ENCODE measurements at places on chromosomes 5 and 9.

GRCh38 chr5:1668141-1668721 is 131.4 kb downstream of the MRPL36 start:
- peak; percentile 43 for DNase-seq

DNA sequence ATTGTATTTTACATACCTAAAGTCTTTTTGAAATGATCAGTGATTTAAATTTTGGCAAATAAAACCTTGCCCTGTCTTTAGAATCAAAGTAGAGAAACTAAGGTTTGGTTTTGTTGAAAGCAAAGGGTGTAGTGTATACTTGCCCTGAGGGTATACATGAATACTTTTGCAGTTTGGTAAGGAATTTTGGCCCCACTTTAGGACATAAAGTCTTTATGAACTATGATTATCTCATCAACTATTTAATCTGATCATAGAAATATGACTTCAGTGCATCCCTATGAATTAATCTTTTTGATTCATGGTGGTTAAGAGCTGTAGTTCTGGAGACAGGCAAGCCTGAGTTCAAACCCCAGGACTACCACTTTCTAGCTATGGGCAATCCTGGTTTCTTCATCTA is 17.7 kb downstream of the RAD1 start:
- no peak for DNase-seq

DNA sequence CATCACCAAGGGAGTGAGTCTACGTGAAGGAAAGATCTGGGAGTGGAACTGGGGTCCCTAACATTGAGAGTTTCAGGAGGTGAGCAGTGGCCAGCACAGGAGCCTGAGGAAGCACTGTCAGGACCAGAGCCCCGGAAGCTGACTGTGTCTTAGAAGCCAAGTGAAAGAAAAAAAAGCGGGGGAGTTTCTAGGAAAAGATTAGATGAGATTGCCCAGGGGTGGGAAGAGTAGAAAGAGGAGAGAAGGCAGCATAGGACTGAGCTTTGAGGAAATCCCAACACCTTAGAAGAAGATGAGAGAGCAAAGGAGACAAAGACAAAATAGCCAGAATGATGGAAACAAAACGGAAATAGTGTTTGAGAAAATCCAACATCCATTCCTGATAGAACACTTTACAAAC is 37.0 kb upstream of the LRRTM2 start:
- DNase-seq, result no peak

GRCh38 chr9:37769306-37769705 is 15.6 kb downstream of the EXOSC3 start:
- no peak for DNase-seq

DNA sequence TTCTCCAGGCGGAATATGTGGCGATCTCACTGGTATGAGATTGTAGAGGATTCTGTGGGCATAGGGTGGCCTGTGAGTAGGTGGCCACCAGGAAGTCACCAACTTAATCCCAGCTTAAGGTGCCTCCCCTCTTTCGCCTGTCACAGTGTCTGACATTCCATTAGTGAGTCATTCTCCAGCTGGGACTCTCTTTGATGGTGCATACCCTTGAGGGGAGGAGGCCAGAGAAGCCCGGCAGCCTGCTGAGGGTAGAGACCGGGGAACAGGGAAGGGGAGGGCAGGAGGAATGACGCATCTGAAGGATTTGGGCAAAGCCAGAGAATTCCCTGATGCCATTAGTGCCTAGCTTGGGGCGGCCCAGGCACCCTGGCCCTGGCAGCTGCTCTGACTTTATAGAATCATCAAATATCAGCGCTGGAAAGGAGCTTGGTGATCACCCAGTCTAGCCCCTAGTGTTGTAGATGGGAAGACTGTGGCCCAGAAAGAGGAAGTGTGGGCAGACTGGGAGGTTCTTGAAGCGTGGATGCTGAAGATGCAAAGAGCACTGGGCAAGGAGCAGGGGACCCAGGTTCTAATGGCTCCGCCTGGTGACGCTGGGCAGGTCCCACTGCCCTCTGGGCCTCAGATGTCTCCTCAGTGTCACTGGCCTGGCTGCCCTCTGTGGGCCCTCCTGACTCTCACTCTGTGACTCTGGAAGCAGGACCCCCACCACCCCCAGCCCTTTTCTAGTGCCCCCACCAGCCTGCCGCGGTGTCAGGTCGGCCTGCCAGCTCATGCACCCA is 41.4 kb downstream of the DAB2IP start:
- no peak for DNase-seq

DNA sequence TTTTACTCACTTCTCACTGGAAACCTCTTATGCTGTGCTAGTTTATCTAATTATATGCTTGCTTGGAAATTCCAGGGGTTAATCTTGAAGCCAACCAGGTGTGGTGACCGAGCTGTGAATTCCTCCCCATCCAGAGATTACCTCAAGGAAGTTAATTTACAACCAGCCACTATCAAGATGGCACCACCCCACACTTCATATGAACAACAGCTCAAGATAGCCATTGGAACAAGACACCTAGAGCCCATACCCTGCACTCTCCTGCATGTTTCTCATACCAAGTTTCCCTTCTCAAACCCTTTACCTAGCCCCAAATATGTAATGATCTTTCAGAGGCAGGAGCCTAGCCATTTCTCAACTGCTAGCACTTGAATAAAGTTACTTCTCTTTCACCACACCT is 2156.9 kb upstream of the C9orf72 start:
- DNase-seq, result no peak

GRCh38 chr9:137042751-137043727 is 2.9 kb downstream of the NPDC1 start:
- DNase-seq, result no peak

- no peak for DNase-seq
These were observed 45.3 kb downstream of the MAP1B start for GRCh38 chr5:72152545-72152944.

GRCh38 chr5:82165740-82166530 is 112.2 kb downstream of the RPS23 start:
- peak; percentile 28 for DNase-seq

DNA sequence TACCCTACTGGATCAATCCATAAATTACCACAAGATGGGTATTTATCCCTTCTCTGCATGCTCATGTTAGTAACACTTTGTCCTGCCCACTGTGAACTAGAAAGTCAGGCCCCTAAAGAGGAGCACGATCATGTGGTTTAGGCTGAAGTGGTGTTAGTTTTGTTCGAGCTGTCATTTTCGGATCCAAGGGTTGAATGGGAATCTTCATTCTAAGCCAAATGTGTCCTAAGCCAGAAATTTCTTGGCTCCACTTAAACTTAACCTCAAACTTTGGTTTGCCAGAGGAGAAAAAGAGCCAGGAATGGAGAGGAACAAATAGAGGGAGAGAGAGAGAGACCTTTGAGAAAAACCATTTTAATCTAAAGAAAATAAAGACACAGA is 837.7 kb upstream of the ZNF608 start:
- no peak for DNase-seq

GRCh38 chr9:21904371-21904770 is 89.8 kb downstream of the CDKN2A start:
- DNase-seq, result no peak

DNA sequence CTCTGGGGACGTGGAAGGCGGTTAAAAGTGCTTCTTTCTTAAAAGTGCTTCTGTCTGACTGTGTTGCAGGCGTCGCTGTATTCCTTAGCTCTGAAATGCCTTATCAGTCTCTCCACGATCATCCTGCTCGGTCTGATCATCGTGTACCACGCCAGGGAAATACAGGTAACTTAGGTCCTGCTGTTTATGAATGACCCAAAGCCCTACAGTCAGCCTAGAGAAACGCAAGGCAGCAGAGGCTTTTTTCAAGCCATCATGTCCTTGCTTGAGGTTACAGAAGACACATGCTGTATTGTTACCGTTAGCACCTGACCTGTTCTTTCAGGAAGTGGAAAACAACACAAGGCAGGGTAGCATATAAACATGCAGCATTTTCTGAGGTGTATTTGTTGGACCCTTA is 2.0 kb downstream of the KCNN2 start:
- no peak for DNase-seq

GRCh38 chr5:6667648-6668047 is 34.4 kb downstream of the SRD5A1 start:
- no peak for DNase-seq

DNA sequence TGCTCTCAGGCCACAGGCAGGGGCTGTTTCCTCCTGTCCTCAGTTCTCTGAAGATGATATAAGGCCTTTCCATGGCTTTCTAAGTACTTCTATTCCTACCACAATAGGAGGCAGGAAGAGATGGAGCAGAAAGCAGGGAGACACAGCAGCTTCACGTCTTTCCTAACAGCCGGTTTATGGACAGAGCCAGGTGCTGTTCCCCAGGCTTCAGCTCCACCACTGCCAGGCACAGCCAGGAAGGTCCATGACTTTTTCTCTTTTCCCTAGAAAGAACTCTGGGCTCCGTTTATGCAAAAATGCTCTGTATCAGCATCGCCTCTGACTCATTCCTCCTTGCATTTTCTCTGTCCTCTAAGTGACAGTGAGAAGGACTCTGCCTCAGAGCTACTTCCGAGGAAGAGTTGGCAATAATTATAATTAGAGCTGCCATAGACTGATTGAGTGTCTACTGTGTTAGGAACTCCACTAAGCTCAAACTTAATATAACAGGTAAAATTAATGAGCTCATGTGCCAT is 478.5 kb downstream of the RASEF start:
- no peak for DNase-seq

DNA sequence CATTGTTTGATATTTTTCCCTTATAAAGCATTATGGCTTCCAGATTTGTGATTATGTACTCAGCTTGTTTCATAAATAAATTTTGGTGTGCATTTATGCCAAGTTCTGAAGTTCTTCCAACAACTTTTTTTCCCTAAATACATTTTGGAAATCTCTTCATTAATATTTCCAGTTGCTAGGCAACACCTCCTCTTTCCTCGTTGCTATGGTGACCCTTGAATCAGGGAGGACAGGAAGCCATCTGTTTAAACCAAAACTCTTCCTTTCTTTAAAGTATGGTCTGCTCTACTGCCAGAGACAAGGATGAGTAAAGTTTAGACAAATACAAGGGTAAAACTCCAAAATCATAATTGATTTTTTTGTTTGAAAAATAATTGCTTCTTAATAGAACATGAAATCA is 779.3 kb downstream of the CDH9 start:
- DNase-seq, result no peak

- no peak for DNase-seq
These were observed 146.1 kb downstream of the CAAP1 start for GRCh38 chr9:26746357-26747072.

- DNase-seq, result no peak
These were observed 89.2 kb upstream of the PTCH1 start for GRCh38 chr9:95605816-95606488.

DNA sequence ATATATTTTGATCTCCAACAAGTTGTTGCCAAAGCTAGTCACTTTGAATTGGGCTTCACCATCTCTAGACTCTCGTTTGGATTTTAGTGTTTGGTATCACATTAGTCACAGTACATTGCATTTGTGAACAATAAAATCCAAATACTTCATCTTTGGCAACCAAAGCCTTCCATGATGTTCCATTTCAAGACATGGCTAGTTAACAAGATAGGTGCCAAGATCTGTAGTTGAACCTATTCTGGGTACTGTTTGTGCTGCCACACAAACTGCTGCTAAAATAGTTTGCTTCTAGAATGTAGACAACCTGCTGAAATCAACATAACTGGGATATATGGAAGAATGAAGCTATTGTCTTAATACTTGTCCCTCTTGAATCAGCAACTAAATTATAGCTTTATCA is 207.5 kb downstream of the LRRC70 start:
- DNase-seq, result no peak

GRCh38 chr5:93164690-93165089 is 416.3 kb downstream of the NR2F1-AS1 start:
- no peak for DNase-seq

- no peak for DNase-seq
These were observed 33.5 kb upstream of the SPARC start for GRCh38 chr5:151720215-151720614.

DNA sequence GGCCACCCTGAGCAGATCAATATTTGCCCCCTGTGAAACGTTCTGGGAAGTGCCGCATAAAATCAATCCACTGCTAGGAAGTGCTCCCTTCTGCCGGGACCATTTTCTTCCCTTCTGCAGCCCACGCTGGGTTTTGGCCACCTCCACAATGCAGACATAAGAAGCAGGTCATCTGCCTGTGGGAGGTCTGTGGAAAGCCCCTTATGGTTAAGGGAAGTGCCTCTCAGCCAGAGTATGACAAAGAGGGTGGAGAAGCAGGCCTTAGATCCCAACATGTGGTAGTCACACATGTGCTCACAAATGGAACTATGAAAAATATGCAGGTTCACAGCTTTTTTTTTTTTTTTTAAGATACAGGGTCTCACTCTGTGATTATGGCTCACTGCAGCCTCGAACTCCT is 82.8 kb downstream of the SLC1A3 start:
- no peak for DNase-seq

GRCh38 chr9:120974921-120975320 is 48.3 kb upstream of the TRAF1 start:
- DNase-seq, result no peak

DNA sequence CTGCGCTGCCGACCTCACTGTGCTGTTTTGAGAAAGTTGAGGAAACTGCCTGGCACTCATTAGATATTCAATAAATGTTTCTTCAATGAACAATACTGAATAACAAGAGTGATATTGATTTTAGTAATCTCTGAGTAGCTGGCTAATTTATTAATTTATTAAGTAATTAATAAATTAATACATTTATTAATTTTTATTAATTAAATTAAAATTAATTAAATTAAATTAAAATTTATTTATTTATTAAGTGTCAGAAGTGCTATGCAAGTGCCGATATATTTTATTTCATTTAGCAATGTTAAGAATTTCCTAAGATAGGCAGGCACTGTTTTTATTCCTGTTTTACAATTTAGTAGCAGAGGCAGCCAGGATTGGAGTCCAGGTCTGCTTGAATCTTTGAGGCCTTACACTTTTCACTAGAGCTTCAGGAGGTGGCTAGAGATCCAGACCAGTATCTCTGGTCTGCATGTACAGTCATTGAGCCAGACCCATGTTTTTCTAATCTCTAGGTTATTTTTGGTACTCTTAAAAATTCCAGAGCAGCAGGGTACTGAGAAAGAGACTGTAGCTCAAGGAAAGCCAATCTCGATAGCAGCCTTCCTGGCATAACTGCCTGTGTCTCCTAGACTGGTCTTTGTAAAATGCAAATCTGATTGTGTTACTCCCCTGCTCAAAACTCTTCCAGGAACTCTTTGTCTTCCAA is 109.2 kb downstream of the ARHGEF28 start:
- no peak for DNase-seq

GRCh38 chr9:18149471-18150011 is 324.4 kb upstream of the ADAMTSL1 start:
- DNase-seq, result no peak

DNA sequence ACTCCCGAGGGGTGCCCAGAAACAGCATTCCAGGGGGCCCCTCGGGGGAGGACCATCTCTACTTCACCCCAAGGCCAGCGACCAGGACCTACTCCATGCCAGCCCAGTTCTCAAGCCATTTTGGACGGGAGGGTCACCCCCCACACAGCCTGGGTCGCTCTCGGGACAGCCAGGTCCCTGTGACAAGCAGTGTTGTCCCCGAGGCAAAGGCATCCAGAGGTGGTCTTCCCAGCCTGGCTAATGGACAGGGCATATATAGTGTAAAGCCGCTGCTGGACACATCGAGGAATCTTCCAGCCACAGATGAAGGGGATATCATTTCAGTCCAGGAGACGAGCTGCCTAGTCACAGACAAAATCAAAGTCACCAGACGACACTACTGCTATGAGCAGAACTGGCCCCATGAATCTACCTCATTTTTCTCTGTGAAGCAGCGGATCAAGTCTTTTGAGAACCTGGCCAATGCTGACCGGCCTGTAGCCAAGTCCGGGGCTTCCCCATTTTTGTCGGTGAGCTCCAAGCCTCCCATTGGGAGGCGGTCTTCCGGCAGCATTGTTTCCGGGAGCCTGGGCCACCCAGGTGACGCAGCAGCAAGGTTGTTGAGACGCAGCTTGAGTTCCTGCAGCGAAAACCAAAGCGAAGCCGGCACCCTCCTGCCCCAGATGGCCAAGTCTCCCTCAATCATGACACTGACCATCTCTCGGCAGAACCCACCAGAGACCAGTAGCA is 83.9 kb downstream of the GOLPH3 start:
- no peak for DNase-seq

All from activated naive CD4-positive, alpha-beta T cell treated with anti-CD3 and anti-CD28 coated beads, Interleukin-2, amount 50 U/mL, for 16 hours (primary cell).